ENCODE measurements at places on chromosomes 7 and 10.

DNA sequence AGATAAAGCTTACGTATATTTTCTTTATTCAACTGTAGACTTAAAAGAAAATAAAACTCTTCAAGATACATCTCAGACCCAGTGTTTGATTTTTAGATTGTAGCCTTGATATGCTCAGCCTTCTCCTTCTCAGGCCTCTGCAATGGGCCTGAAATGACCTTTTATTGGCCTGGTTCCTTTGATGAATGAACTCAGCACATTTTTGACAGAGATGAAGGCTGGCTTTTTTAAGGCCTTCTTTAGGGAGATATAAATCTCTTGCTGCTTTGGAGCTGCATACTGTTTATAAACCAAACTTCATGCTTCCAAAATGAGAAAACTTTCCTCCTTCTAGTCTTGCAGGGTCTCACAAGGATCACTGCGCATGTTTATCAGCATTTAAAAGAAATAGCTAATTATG, 1049.8 kb downstream of the LRMDA start:
- no peaks in the 10 kb centered on the region for H3K4me1 ChIP-seq
- DNase-seq, result no peak
- H3K27me3 ChIP-seq, result no peaks in the 10 kb centered on the region
- H3K4me3 ChIP-seq, result no peak overlapping the region
- no peaks in the 10 kb centered on the region for H3K36me3 ChIP-seq

GRCh38 chr10:30433730-30434272, at the start of gene MAP3K8:
Gene MAP3K8 (plus strand): TSS chr10:30434184. CDS start chr10:30438939, 4,755 bp downstream.
- H3K36me3 ChIP-seq, result no peaks in the 10 kb centered on the region
- DNase-seq, result peak; percentile 88
- peak within 1 kb of the TSS; percentile 99 for H3K27ac ChIP-seq
- no peaks in the 10 kb centered on the region for H3K27me3 ChIP-seq

DNA sequence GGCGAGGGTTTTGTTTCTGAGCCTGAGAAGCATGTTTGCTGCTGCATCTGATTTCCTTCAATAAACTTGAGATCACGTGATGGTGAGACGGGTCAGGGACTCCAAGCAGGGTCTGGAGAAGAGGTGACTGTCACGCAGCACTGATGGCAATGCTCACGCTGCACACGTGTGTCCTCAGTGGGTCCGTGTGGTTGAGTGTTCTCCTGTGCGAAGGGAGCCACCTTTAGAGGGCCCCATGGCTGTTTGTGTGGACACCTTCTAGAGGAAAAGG, 100.4 kb downstream of the WDR37 start:
- H3K36me3 ChIP-seq, result no peaks in the 10 kb centered on the region
- H3K27me3 ChIP-seq, result no peaks in the 10 kb centered on the region
- H3K27ac ChIP-seq, result no peak overlapping the region

GRCh38 chr10:132457328-132458070, 60.5 kb downstream of the PWWP2B start:
- H3K36me3 ChIP-seq, result no peaks in the 10 kb centered on the region
- no peak for DNase-seq
- H3K4me1 ChIP-seq, result no peaks in the 10 kb centered on the region

GRCh38 chr10:30999070-30999712, 32.5 kb downstream of the ZNF438 start:
- no peaks in the 10 kb centered on the region for H3K27me3 ChIP-seq
- no peak for DNase-seq
- H3K36me3 ChIP-seq, result no peaks in the 10 kb centered on the region
- H3K27ac ChIP-seq, result peak overlapping the region; percentile 8
- no peak overlapping the region for H3K4me3 ChIP-seq
- H3K4me1 ChIP-seq, result no peaks in the 10 kb centered on the region

DNA sequence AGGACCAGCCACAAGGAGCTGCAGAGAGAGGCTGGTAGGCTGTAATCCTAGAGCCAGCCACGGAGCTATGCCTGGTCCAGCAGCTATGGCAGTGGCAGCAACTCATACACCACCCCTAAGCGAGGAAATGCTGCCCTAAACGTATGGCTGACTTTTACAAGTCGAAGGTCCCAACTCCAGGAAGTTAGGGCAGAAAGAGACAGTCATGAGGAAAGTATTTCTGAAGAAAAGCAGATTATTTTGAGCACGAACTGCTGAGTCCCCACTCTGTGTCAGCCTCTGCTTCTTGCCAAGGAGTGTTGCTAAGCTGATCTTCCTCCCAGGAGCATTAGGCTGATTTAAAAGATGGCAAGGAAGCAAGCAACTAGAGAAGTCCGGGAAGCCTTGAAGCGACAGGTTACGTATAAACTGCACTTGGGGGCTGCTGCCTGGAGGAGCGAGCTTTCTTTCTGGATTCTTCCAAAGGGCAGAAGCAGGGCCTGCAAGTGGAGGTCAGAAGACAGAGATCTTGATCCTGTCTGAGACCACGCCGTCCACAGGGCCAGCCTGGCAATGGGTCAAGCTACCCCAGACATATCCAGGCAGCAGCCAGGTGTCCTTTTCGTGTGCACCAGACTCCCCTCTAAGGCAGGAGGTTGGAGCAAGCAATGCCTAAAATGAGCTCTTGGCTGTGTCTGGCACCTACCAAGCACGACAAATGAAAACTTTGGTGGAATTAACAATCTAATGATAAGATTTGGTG, 39.4 kb downstream of the PLXNA4 start:
- H3K27me3 ChIP-seq, result no peaks in the 10 kb centered on the region
- no peak for DNase-seq
- H3K4me1 ChIP-seq, result no peaks in the 10 kb centered on the region
- no peak overlapping the region for H3K4me3 ChIP-seq

- H3K36me3 ChIP-seq, result no peaks in the 10 kb centered on the region
- no peaks in the 10 kb centered on the region for H3K4me1 ChIP-seq
- no peak overlapping the region for H3K4me3 ChIP-seq
- no peaks in the 10 kb centered on the region for H3K27me3 ChIP-seq
Observed at GRCh38 chr10:121808835-121809234, 119.0 kb downstream of the ATE1 start.

DNA sequence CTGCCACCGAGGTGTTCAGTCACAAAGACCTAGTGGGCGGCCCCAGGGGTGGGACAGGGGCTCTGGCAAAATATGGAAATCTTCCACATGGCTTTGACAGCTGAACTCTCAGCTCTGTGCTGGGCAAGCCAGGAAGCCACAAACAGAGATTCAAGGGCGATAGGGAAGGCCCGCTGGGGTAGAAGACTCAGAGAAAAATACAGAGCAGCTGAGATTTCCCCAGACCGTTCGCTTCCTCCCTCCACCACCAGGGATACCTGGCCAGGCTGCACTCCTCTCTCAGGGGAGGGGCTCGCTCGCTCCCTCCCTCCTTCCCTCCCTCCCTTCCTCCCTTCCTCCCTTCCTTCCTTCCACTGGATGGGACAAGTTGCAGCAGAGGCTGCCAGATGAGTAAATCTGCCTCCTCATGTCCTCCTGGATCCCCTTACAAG, 260.5 kb downstream of the PRPF18 start:
- H3K27ac ChIP-seq, result no peak overlapping the region
- no peaks in the 10 kb centered on the region for H3K36me3 ChIP-seq
- no peaks in the 10 kb centered on the region for H3K27me3 ChIP-seq
- no peak for DNase-seq
- no peak overlapping the region for H3K4me3 ChIP-seq

- H3K27me3 ChIP-seq, result peaks cover 9% of the 10 kb centered on the region
- H3K4me1 ChIP-seq, result no peaks in the 10 kb centered on the region
- H3K4me3 ChIP-seq, result no peak overlapping the region
Observed at GRCh38 chr10:24561453-24561852, 162.2 kb downstream of the ARHGAP21 start.

DNA sequence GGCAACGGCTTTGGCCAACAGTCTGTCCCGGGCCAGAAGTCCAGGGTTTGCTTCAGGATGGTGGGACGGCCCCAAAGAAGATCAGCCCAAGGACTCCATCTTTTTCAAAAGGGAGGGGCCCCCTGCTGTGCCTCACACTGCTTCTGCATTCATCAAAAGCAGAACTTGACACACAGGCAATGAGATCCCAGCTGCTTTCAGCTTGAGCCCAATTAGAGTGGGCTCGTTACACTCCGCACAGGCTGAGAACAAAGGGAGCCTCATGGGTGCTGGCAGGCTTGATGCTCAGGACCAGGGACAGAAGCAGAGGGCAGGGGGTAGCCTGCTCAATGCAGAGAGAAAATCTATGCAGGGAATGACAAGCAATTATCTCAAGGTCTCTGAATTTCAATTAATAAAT, 45.5 kb downstream of the VOPP1 start:
- H3K36me3 ChIP-seq, result no peaks in the 10 kb centered on the region
- no peaks in the 10 kb centered on the region for H3K4me1 ChIP-seq
- no peak for DNase-seq
- no peak overlapping the region for H3K4me3 ChIP-seq
- H3K27me3 ChIP-seq, result no peaks in the 10 kb centered on the region

DNA sequence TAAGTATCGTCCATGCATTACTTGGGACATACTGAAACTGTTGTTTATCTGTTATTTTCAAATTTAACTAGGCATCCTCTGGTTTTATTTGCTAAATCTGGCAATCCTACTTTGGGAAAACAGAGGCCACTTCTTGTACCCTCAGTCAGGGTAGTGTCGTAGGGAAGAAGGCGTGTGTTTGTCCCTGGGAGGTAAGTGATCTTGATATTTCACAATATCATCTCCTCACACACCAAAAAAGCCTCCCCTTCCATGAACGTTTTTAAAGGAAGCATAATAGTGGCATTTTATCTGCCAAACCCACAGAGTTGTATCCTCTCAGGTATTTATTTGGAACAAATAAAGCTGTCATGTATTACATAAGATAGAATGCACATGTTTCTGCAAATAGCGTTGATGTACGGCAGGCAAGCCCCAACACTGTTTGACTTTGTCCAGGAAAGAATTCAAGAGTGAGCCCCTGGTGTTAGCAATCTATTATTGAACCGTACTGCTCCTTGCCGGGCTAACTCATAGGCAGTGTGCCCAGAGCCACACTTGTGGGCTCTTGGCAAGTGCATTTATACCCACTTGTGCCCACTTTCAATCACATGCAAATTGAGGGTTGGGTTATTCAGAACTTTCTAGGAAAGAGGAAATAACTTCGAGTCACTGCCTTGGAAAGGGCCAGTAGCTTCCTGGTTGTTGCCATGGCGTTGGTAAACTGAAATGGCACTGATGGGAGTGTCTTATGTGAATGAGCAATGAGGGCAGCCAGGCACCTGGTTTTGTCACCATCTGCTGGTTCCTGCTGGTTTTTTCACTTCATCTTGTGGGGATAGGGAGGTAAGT, 266.0 kb downstream of the USP6NL start:
- no peak for DNase-seq
- no peaks in the 10 kb centered on the region for H3K36me3 ChIP-seq
- peak overlapping the region; percentile 10 for H3K27ac ChIP-seq
- no peak overlapping the region for H3K4me3 ChIP-seq
- no peaks in the 10 kb centered on the region for H3K27me3 ChIP-seq

- H3K27me3 ChIP-seq, result no peaks in the 10 kb centered on the region
- DNase-seq, result no peak
- H3K4me3 ChIP-seq, result no peak overlapping the region
- H3K36me3 ChIP-seq, result no peaks in the 10 kb centered on the region
Observed at GRCh38 chr7:125358551-125359167, 429.0 kb upstream of the POT1 start.

DNA sequence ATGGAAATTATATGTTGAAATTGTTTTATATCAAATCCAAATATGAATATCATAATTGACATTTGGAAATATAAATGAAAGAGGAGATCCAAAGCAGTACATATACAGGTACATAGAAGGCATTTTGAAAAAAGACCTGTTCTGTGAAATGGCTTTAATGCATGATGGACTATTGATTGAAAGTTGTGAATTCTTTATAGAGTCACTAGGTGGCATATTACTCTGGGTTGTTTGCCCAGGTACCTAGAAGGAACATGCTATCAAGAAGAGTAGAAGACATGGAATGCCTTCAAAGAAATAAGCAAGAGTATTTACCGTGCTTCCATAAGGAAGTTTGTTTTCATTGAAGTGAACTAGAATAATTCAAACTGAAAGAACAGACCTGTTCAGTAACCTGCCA, 160.0 kb upstream of the ANK3 start:
- H3K27ac ChIP-seq, result no peak overlapping the region
- H3K36me3 ChIP-seq, result no peaks in the 10 kb centered on the region
- no peak for DNase-seq

DNA sequence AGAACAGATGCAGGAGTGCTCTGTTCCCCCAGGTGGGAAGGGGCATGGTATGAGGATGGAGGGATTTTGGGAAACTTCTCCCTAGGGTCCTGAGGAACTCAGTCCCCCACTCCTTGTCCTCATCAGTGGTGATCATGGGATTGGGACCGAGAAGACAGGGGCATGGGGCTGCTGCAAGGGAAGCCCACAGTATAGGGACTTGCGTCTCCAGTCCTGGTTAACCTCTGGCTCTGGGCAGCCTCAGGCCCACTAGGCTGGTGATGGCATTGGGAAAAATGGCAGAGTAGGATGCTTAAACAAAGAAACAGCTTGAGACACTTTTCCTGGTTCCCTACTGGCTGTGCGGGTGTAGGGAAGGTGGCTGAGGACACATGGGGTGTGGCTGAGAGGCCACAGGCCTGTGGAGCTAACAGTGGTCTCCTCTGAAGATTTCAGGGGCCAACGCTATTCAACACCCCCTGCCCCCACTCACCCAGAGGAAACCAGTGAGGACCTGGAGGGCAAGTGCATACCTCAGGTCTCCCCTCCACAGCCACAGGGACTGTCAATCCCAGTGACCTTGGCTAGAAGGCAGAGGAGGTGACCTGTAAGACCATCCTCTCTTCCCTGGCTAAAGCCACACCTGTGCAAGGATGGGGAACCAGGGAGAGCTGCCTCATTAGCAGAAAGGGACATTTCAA, 261.3 kb downstream of the CCSER2 start:
- no peaks in the 10 kb centered on the region for H3K36me3 ChIP-seq
- no peak overlapping the region for H3K4me3 ChIP-seq
- no peak overlapping the region for H3K27ac ChIP-seq
- no peak for DNase-seq
- no peaks in the 10 kb centered on the region for H3K27me3 ChIP-seq
- H3K4me1 ChIP-seq, result no peaks in the 10 kb centered on the region

GRCh38 chr10:133335246-133336117, 1.2 kb downstream of the CALY start:
- no peak overlapping the region for H3K27ac ChIP-seq
- peak; percentile 59 for DNase-seq
- no peaks in the 10 kb centered on the region for H3K36me3 ChIP-seq

DNA sequence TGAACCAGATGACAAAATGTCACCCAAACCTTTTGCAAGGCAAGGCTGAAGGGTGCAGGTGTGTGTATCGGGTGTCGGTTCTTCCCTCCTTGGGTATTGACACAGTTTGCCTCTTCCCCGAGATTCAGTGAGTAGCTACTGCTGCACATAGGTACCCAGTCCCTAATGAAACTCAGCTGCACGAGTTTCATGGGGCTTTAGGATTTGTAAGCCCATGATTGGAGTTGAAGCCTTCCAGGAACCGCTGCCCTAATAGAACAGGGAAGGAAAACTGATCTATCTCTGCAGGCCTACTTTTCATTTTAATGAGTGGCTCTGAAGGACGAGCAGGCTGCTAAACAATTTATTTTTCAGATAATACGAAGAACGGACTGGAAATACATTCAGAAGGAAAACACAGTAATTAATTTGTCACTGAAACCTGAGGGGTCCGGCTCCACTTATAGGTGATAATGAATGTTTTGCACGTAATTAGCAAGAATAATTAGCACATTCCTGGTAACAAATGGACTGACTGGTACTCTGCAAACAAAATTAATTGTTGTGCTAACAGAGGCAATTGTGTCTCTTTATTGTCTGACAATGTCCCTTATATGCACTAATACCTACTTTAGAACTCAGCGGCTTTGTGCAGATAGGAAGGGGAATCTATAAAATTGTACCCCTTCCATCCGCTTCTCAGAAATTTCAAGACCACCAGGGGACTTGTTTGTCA, 49.6 kb upstream of the FZD8 start:
- DNase-seq, result no peak
- H3K4me3 ChIP-seq, result no peak overlapping the region
- no peaks in the 10 kb centered on the region for H3K27me3 ChIP-seq
- H3K36me3 ChIP-seq, result no peaks in the 10 kb centered on the region
